ENCODE measurements at places on chromosomes 6 and 20. TPM values are rescaled to one million over a fixed set of nuclear protein-coding genes. Genes with fewer than 3 reads are reported as not detected.

PROKR2 gene
- polyA plus RNA-seq: not detected

PRR18 gene
- polyA plus RNA-seq: not detected

EPPIN gene
- not detected for polyA plus RNA-seq

AGER gene
- 0.58 TPM for polyA plus RNA-seq

HEY2 gene
- polyA plus RNA-seq: 0.30 TPM

WDR27 gene
- polyA plus RNA-seq: 8.6 TPM

TFAP2A gene
- not detected for polyA plus RNA-seq

ZBP1 gene
- polyA plus RNA-seq: 29.6 TPM

GFOD1 gene
- polyA plus RNA-seq: 10.9 TPM

SLC24A3 gene
- not detected for polyA plus RNA-seq

TSPO2 gene
- not detected for polyA plus RNA-seq

PKHD1 gene
- not detected for polyA plus RNA-seq

TOX2 gene
- 0.73 TPM for polyA plus RNA-seq

WFDC10B gene
- polyA plus RNA-seq: not detected

SNX9 gene
- polyA plus RNA-seq: 21.0 TPM

HDGFL1 gene
- not detected for polyA plus RNA-seq

EYA2 gene
- 0.11 TPM for polyA plus RNA-seq

PHACTR3 gene
- not detected for polyA plus RNA-seq

TPBG gene
- not detected for polyA plus RNA-seq

ADGRF1 gene
- polyA plus RNA-seq: not detected

RNF217 gene
- polyA plus RNA-seq: not detected

MICB gene
- 9.3 TPM for polyA plus RNA-seq

IYD gene
- not detected for polyA plus RNA-seq

CCN6 gene
- not detected for polyA plus RNA-seq

FABP7 gene
- not detected for polyA plus RNA-seq

RNF5 gene
- 88.8 TPM for polyA plus RNA-seq

SLC17A9 gene
- 4.1 TPM for polyA plus RNA-seq

GPSM3 gene
- polyA plus RNA-seq: 156 TPM

HUS1B gene
- 2.2 TPM for polyA plus RNA-seq

SOX18 gene
- polyA plus RNA-seq: not detected

FAM83B gene
- polyA plus RNA-seq: not detected

CD24 gene
- polyA plus RNA-seq: 261 TPM
